Activated naive CD4-positive, alpha-beta T cell treated with Interleukin-2 at 50 U/mL for 16 hours (primary cell): ENCODE measurements at places on chromosomes 12 and 14.

- peak; percentile 7 for DNase-seq
Observed at GRCh38 chr12:31589904-31590641, 863 bp downstream of the DENND5B start.

GRCh38 chr14:72880820-72881219 lies 13.1 kb downstream of the DPF3 start:
- DNase-seq, result no peak

GRCh38 chr12:70332236-70332635 lies 33.9 kb upstream of the KCNMB4 start:
- no peak for DNase-seq

DNA sequence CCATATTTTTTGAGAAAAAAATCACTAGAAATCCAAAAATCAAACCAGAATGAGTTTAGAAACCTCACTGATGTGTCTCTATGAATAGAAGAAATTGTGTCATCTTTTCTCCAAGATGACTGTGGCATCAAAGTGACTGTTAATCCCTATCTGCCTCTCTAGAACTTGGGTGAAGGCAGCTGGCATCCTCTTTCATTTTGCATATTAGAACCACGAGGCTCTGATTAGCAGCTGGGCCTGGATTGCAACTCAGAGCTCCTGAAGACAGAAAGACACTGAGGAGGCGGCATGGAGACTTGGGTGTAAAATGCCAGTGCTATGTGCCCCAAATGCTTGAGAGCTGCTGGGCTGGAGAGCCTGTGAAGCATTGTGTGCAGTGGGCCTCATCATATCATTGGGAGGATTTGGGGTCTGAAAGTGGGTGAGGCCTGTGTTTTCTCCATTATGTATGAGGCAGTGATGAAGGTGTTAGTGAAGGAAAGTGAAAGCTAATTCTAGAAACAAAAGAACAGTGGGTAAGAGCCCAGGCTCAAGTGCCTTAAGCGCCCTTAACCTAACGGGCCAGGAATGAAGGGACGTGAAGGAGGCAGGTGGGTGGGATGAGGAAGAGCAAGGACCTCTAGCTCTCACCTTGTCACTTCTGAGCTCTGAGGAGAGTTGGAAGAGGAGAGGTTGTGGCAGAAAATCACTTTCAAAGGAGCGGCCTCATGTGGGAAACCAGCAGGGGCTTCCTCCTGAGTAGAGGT lies 26.2 kb downstream of the NKX2-8 start:
- no peak for DNase-seq

DNA sequence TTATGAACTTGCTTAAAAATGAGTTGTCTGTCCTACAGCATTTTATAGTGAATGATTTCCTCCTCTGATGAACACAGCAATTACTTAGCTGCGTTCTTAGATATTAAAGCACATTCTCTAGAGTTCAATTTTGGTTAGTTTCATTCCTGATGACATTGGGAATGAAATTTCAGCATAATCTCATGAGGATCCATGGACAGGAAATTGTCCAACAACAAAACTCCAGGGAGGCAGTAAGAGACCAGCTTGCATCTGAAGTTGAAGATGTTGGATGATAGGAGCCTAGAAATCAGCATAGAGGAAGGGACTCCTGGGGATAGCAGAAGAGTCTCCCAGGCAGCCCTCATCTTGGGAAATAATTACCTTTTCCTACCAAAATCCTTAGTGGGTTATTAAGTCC lies 128.7 kb upstream of the RAP1B start:
- no peak for DNase-seq

DNA sequence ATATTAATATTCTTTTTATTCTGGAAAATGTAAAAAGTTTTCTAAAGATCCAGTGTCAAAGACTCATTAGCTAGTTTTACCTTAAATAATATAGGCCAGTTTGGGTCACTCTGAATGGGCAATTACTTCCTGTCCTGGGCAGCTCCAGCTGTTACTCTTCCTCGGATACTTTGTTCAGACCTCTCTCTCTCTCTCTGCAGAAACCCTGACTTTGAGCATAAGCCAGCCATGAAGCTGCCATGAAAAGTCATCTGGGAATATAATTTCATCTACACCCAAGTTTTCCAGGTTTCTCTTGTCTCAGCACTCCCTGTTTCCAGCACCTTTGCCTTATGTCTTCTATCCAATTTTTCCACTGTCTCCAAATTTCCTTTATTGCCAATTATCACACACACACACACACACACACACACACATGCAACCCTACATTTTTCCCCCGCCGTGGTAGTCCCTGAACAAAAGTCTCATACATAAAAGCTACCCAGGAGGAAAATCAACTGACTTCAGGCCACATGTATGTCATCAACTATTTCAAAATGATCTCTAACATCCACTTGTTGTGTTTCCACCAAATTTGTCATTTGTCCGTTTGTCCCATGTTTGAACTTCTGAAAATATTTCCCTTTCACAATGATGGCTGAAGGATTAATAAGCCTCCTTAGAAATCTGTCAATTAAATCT lies 318.1 kb downstream of the SSPN start:
- no peak for DNase-seq

DNA sequence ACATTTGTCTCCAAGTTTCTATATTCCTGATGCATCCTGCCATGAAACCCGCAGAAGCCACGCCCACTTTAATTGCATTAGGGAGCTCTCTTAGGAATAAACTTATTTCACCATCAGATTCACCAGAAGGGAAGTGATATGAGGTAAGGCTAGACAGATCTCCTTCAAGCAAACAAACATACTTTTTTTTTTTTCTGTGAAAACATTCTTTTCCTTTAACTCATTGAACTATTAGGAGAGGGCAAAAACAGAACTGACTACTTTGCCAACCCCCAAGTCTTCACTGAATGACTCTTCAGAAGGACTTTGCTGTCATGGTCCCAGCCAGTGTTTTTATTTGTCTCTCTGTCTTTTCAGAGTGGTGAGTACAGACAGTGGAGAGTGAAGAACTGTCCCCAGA lies 48.4 kb downstream of the GTF2A1 start:
- DNase-seq, result no peak

- DNase-seq, result peak; percentile 23
Observed at GRCh38 chr14:81435391-81436295, 35.5 kb upstream of the STON2 start.

DNA sequence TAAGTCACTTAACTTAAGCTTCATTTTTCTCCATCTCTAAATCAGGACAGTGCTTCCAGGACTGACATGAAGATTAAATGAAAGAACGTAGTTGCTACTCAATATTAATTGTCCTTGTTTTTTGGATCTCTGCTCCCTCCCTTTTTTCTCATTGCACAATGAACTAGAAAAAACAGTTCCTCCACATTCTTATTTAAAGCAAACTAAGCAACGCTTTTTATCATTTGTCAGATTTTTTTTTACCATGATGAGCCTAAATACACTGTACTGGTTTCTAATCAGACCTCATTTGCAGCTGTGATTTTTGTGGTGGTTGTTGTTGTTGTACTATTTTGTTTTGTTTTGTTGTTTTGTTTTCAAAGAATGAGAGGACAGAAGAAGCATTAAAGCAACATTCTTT lies 23.2 kb upstream of the PARP11 start:
- DNase-seq, result no peak

DNA sequence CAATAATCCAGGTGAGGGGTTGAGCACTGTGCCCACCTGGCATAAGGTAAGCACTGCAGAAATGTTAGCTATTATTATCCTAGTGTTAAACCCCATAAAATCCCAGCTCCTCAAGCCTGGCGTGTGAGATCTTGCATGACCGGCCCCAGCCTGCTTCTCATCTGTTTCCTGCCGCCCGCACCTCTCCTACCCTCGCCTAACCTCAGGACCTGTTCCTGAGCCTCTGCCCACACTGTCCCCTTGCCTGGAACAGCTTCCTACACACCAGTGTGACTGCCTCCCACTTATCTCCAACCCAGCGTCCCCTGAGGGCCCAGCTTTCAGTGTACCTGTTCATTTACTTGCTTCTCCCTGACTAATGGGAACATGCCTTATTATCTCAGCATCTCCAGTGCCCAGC lies 24.7 kb downstream of the ISCA2 start:
- DNase-seq, result no peak

- no peak for DNase-seq
Observed at GRCh38 chr12:25207846-25208245, 12.8 kb downstream of the ETFRF1 start.

GRCh38 chr14:38210587-38211216 lies 3.0 kb downstream of the SSTR1 start:
- DNase-seq, result no peak

DNA sequence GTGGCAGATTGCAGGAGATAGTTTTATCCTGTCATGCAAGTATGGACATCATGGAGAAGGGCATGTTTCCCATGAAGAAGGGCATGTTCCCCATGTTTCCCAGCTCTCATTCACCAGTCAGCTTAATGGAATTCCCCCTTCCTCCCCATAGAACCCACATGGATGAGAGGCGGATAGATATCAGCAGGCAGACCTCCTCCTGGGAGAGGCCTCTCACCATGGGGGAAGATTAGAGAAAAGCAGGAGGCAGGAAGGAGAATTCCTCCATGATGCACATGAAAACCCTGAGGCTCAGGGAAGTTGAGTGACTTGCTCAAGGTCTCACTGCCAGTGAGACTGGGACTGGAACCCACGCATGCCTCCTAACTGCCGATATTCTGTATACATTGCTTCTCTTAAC lies 92.9 kb upstream of the FOXN3 start:
- no peak for DNase-seq

DNA sequence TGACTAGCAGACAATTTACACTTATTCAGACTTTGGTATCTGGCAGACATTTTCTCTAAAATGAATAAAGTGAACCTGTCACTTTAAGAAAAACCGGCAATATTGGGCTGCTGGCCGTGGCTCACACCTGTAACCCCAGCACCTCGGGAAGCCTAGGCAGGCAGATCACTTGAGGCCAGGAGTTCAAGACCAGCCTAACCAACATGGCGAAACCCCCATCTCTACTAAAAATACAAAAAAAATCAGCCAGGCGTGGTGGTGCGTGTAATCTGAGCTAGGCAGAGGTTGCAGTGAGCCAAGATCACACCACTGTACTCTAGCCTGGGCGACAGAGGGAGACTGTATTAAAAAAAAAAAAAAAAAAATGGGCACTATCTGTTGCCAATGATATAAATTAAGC lies 11.5 kb downstream of the DUSP16 start:
- DNase-seq, result no peak

DNA sequence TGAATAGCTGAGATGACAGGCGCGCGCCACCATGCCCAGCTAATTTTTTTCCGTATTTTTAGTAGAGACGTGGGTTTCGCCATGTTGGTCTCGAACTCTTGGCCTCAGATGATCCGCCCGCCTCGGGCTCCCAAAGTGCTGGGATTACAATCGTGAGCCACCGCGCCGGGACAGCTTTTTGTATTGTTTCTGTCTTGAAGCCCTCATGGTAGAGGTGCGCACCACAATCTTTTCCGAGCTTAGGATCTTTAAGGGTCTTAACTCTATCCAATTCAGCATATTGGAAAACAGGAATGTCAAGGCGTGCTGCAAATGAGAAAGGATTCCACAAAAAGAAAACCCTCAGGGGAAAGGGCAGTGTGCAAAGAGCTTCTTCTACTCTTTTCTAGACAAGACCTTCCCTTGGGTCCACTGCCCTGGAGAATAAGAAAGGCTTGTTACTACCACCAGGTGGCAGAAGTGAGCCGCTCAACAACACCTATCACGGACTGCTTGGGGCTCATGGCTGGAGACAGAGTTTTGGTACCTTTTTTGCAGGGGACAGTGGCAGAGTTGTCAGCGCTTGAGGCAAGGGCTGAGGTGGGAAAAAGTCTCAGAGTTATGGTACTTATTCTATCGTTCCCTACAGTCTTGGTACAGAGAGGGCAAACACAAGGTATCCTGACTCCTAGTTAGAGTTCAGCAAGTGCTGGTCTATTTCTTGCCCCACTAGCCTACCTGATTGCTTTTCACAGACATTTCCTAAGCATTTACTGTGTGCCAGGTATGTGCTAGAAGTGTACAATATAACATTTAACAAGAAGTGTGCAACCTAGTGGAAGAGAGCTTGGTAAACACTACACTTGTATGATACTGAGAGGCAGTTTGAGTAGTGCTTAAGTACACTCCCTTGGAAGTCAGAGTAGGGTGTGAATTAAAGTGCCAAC lies 16.4 kb upstream of the SP7 start:
- peak; percentile 82 for DNase-seq

DNA sequence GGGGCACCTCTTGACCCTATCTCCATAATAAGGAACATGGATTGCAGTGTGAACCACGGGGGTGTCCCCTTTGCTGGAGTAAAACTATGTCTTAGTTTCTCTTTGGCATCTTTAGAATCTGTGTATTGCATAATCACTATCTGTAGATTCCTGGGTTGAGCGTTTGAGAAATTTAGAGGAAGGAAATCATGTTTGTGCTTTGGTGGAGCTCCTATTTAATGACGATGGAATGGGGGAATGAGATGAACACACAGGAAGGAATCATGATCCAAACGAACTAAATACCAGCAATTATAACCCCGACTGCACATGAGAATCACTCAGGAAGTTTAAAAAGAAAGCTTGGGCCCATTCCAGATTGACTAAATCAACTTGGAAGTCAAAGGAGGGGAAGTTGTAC lies 1.3 kb upstream of the MYG1 start:
- no peak for DNase-seq

DNA sequence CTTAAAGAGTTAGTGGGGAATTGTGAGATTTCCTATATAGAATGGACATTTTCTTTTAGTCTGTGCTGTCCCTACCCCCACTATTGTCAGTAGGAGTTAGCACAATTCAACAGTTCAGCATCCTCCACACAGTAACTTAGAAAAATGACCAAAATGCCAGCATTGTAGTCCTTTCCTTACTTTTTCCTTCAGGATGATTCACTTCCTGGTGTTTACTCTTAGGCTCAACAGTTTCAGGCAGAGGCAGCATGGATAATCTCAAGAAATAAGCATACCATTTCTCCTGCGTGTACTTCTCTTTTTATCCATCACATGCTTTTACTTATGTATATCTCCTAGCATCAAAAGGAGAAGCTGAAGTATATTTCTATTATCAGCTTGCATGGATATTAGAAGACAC lies 683.4 kb downstream of the SLC16A7 start:
- DNase-seq, result no peak

- DNase-seq, result no peak
Observed at GRCh38 chr12:102957339-102958050, at the start of gene ASCL1. Gene ASCL1, plus strand, starts transcription at chr12:102957674. Its CDS starts 571 bp downstream, at chr12:102958245.

- no peak for DNase-seq
Observed at GRCh38 chr12:69840727-69841126, 15.7 kb downstream of the MYRFL start.

GRCh38 chr12:63882844-63883243 lies 38.3 kb downstream of the SRGAP1 start:
- no peak for DNase-seq

- DNase-seq, result no peak
Observed at GRCh38 chr14:99450266-99450665, 30.4 kb downstream of the SETD3 start.

- DNase-seq, result no peak
Observed at GRCh38 chr12:47955059-47955458, 8.3 kb upstream of the TMEM106C start.

DNA sequence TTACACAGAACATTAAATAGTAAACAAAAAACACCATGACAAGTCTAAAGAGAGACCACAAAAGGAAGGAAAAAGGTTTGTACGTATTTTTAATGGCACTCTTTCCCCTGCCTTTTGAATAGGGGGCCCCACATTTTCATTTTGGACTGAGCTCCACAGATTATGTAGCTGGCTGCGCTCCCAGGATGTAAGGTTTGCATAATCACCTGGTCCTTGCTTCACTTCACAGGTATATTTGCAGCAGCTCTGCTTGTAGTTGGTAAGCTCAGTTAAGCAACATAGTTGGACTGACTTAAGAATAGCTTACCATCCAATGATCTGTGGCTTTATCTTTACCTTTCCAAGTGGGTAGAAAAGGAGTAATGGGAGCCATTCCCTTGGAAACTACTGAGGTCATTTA lies 454.7 kb downstream of the APAF1 start:
- no peak for DNase-seq
